ENCODE measurements at places on chromosomes 2 and 18.

- DNase-seq, result no peak
Measured at GRCh38 chr2:234839285-234839684, 112.5 kb upstream of the SH3BP4 start.

DNA sequence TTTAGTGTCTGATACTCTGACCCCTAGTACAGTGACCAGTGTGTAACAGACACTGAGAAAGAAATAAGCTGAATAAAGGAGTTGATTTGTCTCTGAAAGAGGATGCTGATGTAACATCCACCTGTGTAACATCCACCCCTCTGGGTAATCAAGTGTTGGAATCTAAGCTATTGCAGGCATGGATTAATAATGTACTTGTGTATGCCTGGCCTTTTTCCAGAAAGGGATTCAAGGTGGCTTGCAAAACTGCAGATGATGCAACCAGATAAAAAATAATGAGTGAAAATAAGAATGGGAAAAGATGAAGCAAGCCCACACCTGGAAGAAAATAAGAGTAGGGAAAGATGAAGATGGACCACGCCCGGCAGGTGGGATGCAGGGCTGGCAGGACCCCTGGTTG is 48.2 kb upstream of the FOXI3 start:
- DNase-seq, result no peak

- no peak for DNase-seq
Measured at GRCh38 chr2:39881494-39881893, 102.4 kb upstream of the THUMPD2 start.

GRCh38 chr2:111015283-111015995 is 105.3 kb upstream of the BCL2L11 start:
- no peak for DNase-seq

- no peak for DNase-seq
Measured at GRCh38 chr2:18829251-18829902, 240.0 kb upstream of the NT5C1B start.

- no peak for DNase-seq
Measured at GRCh38 chr18:40347261-40347660, 1607.8 kb upstream of the PIK3C3 start.

DNA sequence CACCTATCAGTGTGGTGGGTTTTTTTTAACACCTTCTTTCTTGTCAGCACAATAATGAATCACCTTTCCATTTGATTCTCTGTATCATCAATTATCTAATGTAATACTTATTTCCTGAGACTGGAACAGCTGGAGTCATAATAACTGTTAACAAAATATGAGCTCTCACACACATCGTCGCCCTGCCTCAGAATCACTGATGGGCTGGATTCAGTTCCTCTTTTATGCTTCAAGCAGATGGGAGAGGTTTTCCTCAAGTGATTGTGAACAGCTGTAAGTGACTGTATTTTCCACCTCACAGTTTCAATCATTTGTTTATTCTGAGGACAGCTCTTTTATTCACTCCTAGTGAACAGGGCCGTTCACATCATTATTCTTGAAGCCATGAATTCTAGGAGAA is 330.2 kb downstream of the DSC3 start:
- no peak for DNase-seq

DNA sequence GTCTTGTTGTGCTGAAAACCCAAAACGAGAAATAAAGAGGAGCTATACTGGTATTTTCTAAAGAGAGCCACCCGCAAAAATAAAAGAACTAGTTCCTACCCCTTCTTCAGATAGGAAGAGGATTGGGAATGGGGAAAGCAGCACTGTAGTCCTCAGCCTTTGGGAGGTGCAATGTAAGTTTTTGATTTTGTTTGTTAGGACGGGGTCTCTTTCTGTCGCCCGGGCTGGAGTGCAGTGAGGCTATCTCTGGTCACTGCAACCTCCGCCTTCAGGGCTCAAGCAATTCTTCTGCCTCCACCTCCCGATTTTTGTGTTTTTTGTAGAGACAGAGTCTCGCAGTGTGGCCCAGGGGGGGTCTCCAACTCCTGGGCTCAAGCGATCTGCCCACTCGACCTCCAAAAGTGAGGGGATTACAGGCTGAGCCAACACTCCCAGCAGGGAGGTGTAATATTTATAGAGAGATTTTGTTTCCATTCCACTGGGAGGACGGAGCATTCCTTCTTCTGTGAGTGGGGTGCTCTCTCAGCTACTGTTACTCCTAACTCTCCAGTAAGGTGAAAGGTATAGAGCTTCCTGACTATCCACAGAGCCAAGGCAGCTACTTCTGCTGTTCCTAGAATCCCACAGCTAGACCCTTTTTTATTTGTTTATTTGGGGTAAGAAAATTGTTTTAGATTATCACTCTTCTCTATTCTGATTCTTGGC is 13.1 kb upstream of the GULP1 start:
- no peak for DNase-seq

DNA sequence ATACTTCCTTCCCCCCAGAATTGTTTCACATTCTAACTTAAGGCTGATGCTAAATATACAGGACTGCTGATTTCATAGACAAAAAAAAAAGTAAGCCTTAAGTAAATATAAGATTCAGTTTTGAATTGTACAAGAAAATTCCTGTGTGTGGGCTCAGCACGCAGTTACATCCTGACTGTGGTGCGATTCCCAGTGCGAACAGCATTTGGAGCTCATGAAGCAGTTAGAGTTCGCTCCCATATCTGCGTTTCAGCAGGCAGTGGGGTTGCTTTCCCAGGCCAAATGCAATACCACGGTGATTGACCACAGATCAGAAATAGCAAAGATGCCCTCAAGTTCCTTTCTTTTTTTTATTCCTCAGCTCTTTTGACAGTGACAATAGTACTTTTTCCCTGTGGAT is 75.6 kb downstream of the SATB2 start:
- DNase-seq, result no peak

DNA sequence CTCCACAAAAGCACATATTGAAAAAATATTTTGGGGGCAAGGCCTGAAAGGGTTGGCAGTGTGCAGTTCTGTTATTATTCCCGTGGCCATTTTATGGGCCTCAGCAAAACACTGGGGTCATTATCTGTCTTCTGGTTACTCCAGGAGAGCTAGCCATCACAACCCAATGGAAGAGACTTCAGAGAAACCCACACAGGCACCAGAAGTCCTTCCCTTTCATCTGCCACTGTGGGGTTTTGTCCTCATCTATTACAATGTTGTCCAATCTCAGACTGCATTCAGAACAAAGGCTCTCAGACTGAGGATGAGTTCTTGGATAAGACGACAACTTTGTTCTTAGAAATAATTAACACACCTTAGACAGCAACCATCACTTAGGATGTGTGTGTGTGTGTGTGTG is 98.4 kb downstream of the PIEZO2 start:
- DNase-seq, result no peak

- no peak for DNase-seq
Measured at GRCh38 chr2:38284971-38285370, 92.1 kb downstream of the ATL2 start.

DNA sequence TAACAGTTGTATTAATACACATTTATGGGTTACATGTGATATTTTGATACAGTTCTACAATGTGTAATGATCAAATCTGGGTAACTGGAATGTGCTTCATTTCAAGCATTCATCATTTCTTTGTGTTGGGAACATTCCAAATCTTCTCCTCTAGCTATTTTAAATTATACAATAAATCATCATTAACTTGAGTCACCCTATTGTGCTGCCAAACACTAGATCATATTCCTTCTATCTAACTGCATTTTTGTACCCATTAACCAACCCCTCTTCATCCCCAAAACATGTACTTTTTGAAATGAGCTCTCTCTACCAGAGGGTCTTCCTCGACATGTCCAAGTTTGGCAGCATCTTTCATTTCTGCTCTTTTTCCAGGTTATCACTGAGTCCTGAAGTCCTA is 81.1 kb upstream of the TTC39C start:
- no peak for DNase-seq

DNA sequence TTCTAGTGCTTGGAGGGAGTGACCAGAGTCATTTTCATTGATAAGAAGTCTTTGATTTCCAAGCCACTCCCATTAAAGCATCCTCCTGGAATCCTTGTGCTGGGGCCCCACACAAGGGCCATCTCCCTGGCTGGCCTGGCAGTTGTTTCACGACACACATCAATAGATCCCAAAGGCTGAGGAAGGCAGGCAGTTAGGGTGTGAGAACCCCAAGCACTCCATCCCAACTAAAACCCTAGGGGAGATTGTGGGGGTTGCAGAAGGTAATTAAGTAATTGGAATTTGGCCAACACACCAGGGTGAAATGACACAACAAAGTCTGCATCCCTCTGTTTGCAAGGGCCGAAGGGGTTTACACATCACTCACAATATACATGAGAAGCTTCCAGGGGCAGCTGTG is 578.1 kb upstream of the SYT4 start:
- no peak for DNase-seq

GRCh38 chr2:39217192-39217550 is 26.6 kb downstream of the CDKL4 start:
- DNase-seq, result no peak

- no peak for DNase-seq
Measured at GRCh38 chr2:44169155-44169898, 652 bp downstream of the PPM1B start.

- DNase-seq, result no peak
Measured at GRCh38 chr2:204775766-204776165, 230.5 kb downstream of the PARD3B start.

DNA sequence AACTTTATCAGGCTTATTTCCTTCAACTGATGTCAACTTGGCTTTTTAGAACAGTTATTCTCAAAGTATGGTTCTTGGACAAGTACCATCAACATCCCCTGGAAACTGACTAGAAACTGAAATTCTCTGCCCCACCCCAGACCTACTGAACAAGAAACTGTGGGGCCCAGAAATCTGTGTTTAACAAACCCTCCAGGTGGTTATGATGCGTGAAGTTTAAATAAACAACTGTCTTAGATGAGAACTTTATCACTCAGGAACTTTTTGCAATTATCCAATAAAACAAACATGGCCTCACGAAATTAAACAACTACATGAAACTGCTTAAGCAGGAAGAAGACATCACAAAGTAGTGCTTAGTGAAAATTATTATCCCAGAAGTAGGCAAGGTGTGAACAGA is 4.4 kb downstream of the HIBCH start:
- no peak for DNase-seq

GRCh38 chr2:22056621-22057132 is 932.9 kb downstream of the TDRD15 start:
- DNase-seq, result no peak

- no peak for DNase-seq
Measured at GRCh38 chr2:25853038-25853638, 25.1 kb downstream of the ASXL2 start.

- DNase-seq, result no peak
Measured at GRCh38 chr2:186229265-186229664, 256.8 kb upstream of the ZC3H15 start.

GRCh38 chr2:157788201-157788600 is 87.9 kb downstream of the ACVR1 start:
- DNase-seq, result no peak

GRCh38 chr2:221370076-221370856 is 201.8 kb downstream of the EPHA4 start:
- DNase-seq, result no peak

DNA sequence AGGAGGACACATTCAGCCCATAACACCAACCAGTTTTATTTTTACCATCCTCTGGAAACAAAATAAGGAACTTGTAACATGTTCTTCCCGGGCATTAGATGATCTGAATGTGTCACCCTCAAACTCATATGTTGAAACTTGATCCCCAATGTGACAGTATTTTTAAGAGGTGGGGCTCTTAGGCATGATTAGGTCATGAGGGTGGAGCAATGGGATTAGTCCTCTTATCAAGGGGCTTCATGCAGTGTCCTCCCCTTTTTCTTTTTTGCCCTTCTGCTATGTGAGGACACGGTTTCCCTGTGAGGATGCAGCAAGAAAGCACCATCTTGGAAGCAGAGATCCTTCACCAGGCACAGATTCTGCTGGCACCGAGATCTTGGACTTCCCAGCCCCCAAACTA is 401.5 kb upstream of the TRIB2 start:
- no peak for DNase-seq

DNA sequence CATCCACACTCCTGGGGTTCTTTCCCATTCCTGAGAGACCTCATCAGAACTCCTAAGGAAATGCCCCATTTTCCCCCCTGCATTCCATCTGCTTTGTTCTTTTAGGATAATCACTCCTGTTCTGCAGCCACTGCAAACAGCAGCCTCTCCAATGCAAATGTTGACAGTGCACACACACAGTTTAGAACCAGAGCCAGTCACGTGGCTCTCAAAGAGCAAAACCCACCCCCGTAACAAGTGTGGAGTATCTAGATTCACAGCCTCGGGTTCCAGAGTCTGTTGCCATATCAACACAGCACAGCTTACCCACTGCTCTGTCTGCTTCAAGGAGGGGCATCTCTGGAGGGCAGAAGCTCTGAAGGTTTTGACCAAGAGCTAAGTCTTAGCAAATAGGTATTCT is 180.0 kb downstream of the NAPG start:
- DNase-seq, result no peak

DNA sequence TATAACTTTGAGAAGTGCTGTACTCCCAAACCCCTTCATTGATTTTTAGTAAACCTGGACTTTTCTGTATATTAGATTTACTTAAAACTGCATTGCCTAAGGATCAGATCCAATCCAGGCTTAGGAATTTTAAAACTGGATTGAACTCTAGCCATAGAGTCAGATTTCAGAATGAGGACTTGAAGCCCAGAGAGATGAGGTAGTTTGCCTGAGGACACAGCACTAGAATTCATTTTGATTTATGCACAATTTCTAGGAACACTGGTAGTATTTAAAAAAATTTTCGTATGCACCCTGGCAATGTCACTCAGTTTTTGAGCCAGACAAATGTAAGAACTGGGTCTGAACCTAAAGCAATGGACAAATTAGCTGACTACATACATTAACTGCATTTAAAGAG is 144.9 kb downstream of the KCTD1 start:
- DNase-seq, result no peak

DNA sequence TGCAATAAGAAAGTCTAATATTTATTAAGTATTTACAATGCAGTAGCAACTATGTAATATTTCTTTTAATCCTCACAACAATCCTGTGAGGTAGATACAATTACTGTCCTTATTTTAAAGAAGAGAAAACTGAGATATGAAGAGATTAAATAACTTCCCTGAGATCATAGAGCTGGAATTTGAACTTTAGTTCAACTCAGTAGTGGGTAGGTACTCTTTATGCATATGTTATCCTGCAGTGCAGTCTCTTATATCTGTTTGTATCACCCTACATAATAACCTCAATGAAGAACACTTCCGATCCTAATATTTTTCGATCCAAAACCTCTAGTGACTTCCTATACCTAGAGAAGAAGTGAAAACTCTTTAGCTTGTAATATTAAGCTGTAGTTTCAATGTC is 64.2 kb downstream of the PLA2R1 start:
- DNase-seq, result no peak

- no peak for DNase-seq
Measured at GRCh38 chr2:242011167-242011513, 141.6 kb downstream of the RTP5 start.

- DNase-seq, result no peak
Measured at GRCh38 chr2:138107288-138107687, 143.0 kb downstream of the HNMT start.

DNA sequence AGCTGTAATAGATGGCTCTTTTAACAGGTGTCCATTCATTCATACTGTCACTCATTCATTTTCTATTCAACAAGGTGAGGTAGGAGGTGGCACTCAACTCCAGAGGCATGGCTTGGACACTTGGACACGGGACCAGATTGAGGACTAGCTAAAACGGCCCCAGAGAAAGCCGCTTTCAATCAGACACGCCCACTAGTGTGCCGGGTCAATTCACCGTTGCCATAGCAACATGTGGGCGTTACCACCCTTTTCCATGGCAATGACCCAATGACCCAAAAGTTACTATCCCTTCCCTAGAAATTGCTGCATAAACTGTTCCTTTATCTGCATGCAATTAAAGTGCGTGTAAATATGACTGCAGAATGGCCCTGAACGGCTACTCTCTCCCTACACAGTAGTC is 49.2 kb upstream of the LGALSL start:
- DNase-seq, result no peak
